ENCODE measurements at places on chromosomes 5 and 9. TPM values are rescaled to one million over a fixed set of nuclear protein-coding genes. Genes with fewer than 3 reads are reported as not detected.

DNA sequence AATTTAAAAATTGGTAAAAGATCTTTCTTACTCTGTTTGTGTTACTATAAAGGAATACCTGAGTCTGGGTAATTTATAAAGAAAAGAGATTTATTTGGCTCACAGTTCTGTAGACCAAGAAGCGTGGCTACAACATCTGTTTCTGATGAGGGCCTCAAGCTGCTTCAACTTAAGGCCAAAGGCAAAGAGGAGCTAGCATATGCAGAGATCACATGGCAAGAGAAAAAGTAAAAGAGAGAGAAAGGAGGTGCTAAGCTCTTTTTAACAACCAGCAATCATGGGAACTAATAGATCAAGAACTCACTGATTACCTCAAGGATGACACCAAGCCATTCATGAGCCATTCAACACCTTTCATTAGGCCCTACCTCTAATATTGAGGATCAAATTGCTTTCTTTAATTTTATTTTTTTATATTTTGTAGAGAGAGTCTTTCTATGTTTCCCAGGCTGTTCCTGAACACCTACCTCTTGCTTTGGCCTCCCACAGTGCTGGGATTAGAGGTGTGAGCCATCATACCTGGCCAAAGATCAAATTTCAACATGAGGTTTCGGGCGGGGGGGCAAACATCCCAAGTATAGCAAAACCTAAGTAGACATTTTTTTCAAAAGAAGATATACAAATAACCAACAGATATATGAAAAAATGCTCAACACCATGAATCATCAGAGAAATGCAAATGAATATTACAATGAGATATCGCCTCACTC is 16.0 kb upstream of the SHC3 start:
- no peak for DNase-seq

DNA sequence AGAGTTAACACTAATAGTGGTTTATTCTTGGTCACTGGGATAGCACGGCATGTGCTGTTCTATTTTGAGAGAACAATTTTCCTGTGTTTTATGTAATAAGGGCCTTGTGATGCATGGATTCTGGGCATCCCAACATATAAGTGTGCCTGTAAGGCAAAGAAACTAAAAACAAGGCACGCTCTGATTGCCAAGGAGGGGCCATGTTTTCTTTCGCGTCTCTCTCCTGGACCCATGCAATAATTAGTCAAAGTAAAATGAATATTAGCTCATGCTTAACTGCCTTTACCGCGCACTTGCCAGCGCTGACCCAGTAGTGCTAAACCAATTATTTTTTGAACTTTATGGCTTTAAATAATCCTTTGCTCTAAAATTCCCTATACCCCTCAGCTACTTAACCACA is 140.9 kb downstream of the PSAT1 start:
- no peak for DNase-seq

DNA sequence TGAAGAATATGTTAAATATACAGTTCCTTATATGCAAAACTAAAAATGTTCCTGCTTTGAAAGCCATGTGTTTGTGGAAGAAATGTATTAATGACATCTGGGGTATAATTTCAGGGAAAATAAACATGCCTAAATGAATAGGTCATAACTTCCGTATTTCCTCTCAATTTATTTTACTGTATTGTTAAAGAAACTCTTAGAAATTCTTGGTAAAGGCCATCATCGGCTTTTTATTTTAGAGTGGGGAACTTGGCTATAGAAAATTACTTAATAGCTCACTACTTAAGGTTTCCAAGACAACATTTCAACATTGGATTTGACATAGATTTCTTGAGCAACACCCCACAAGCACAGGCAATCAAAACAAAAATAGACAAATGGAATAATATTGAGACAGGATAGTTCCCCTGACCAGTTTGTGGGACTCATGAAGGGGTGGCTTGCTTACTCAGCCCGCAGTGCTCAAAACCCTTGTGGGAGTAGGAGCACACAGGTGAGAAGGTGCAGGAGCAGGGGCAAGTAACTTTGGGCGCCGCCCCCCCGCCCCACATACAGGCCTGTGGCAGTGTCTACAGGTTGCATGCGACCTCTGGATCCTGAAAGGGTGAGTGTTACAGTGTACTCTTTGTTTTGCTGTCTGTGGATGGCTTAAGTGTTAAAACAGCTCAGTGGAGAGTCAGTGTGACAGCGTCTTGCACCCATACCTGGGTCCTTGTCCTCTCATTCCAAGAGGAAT is 891.4 kb upstream of the C9orf72 start:
- DNase-seq: no peak

- DNase-seq: no peak
These were observed 224.3 kb downstream of the GRIA1 start for GRCh38 chr5:153714798-153715197.

DNA sequence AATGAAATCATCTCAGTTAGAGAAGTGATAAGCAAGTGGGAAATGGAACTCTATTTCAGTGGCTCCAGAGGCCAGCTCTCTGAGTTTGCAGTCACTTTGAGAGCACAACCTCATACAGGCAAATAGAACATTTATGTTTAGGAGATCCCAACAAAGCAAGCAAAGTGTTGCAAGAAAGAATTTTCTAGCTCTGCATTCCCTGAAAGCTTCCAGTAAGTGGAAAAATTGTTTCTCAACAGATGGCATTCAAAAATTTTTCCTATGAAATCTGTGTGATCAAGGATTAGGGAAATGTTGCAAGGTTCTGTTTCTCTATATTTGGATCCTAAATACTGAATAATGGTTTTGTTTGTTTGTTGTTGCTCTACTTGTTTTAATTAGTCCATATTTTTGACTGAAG is 764.2 kb upstream of the ZNF608 start:
- DNase-seq: no peak

DNA sequence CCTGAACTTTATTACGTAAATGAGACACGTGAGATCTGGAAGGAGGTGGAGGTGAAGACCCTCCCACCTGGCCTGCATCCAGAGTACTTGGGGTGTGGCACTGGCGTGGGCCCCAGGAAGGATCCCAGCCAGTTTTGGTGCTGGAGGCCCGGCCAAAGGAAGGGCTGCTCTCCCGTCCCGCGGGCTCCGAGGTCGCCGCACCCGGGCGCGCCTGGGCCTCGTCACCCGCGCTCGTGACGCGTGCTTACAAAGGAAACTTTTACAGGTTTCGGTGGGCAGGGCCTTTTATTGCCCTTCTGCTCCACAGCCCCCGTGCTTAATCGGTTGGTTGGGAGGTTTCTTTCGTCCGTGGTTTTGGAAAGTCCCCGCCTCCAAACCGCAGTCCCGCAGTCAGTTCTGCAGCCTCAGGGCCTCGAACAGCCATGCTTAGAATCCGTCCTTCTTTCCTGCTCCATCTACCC is 29.2 kb downstream of the CDKN2A start:
- DNase-seq: no peak

- DNase-seq: peak; percentile 57
These were observed 26.4 kb downstream of the TNPO1 start for GRCh38 chr5:72842816-72843215.

GRCh38 chr9:12968093-12968492 is 193.3 kb downstream of the LURAP1L start:
- DNase-seq: no peak

ADGRD2 gene
- 0.23 TPM for total RNA-seq
